ENCODE measurements at places on chromosomes 1 and 21.

DNA sequence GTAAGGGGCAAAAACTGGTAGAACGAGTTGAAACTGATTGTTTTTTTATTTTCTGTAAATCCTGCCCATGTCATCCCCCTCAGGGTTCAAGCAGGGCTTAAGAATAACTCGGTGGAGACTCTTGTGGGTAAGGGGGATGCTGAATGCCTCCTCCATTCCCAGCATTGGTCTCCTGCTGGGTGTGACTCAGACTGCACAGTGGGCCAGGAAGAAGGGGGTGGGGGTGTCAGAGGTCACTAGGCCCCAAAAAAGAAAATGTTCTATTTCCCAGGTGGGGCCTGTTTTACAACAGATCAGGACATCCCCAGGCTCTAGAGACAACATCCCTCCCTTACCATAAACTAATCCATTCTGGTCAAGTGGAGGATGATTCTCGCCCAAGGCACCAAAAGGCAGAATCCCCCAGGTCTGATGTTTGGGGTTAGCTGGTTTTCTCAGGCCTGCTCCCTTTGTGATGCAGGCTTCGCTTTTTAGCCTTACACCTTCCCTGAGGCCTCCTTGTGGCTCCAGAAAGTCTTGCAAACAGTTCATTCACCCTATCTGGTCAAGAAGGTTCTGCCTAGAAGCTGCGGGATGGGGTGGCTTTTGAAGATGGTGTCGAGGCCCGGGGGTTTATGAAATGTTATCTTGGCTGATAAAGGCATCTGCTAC lies 10.7 kb upstream of the GRHL3 start:
- no peak for DNase-seq

DNA sequence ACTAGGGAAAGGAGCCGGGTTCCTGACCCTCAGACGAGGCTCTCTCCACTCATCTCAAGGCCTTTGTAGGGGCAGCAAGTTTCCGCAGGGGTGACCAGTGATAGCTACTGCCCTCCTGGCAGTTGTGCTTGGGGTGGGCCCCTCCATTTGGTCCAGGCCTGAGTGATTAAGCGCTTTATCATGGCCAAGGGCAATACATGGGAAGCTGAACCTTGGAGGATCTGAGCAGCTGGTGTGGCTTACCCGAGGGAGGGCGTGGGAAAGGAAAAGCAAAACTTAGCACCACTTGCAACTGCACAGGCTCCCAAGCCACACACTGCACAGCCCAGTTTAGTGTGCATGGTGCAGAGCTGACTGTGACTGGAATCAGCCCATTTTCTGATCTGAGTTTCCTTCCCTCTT lies 47.8 kb downstream of the GADD45A start:
- DNase-seq: no peak

- DNase-seq: no peak
Observed at GRCh38 chr1:37905727-37906126, 41.1 kb downstream of the INPP5B start.

DNA sequence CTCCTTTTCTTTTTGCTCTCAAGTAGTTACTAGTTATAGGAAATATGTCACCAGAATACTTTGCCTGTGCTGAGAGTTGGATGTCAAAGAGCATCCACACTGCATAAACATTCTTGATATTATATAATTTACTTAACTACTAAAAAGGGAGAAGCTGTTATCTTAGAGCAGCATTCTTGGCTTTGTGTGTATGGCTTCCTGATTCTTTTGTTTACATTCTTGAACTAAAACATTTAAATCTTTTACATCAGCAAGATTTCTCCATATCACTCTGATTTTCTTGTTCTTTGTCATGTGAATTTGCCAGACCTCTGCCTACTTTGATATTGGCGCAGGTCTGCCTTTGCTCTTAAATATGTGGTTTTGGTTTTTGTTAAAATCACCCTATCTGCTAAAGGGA lies 48.8 kb downstream of the SUCO start:
- DNase-seq: no peak

DNA sequence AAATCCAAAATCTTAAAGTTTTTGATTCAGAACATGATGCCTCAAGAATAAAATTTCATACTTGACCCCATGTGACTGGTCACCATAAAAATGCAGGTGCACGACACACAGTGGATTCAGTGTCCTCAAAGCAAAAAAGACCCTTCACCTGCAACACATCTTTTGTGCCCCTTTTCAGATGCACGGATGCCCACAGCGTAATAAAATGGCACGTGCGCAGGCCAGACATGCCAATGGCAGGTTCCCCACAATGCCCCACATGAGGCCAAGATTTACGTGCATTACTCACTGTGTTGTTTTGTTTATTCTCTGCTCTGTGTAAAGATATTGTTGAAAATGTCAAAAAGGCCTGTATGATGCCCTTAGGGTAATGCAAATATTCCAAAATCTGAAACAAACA lies 9.3 kb downstream of the KCNA10 start:
- DNase-seq: no peak

DNA sequence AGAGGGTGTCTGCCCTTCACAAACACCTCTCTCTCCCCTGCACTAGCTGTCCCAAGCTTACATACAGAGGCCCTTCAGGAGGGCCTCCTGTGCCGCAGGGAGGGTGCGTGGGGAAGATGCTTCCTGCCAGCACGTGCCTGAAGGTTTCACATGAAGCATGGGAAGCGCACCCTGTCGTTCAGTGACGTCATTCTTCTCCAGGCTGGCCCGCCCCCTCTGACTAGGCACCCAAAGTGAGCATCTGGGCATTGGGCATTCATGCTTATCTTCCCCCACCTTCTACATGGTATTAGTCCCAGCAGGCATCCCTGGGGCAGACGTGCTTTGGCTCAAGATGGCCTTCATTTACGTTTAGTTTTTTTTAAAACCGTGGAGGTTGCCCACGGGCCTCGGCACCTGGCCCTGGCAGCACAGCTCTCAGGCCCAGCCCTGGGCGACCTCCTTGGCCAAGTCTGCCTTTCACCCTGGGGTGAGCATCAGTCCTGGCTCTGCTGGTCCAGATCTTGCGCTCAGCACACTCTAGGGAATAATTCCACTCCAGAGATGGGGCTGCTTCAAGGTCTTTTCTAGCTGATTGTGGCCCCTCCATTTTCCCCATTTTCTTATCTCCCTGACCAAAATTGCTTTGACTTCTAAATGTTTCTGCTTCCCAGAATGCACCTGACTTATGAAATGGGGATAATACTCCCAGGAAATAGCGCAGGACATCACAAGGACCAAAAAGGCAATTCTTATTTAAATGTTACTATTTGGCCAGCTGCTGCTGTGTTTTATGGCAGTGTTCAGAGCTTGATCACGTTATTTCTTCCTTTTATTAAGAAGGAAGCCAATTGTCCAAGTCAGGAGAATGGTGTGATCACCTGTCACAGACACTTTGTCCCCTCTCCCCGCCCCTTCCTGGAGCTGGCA lies 6.1 kb downstream of the NPPA start:
- no peak for DNase-seq

GRCh38 chr21:44405948-44406872 lies 49.1 kb upstream of the LRRC3 start:
- DNase-seq: no peak

GRCh38 chr1:183630748-183631147 lies 4.8 kb downstream of the ARPC5 start:
- no peak for DNase-seq

DNA sequence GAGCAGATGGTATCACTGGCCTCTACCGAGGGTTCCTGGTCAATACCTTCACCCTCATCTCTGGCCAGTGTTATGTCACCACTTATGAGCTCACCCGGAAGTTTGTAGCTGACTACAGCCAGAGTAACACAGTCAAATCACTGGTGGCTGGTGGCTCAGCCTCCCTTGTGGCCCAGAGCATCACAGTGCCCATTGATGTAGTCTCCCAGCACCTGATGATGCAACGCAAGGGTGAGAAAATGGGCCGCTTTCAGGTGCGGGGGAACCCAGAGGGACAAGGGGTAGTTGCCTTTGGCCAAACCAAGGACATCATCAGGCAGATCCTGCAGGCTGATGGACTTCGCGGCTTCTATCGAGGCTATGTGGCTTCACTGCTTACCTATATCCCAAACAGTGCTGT lies 6.1 kb downstream of the SLC25A44 start:
- no peak for DNase-seq

DNA sequence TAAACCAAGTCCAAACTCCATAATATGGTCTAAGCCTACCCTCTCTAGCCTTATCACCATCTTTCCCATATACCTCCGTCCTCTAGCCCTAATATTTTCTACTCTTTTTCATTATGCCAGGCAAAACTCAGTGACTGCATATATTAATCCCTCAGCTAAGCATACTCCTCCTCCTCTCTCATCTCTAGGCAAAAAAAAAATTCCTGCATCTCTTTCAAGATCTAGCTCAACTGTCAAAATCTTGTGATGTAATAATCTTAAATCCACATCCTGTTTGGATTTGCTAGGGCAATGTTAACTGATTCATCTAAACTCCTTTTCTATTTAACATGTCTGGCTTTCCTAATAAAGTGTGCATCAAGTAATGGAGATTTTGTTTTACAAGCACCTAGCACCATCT lies 20.4 kb downstream of the PRPF38A start:
- no peak for DNase-seq

GRCh38 chr1:204567071-204567470 lies 50.9 kb downstream of the MDM4 start:
- no peak for DNase-seq

DNA sequence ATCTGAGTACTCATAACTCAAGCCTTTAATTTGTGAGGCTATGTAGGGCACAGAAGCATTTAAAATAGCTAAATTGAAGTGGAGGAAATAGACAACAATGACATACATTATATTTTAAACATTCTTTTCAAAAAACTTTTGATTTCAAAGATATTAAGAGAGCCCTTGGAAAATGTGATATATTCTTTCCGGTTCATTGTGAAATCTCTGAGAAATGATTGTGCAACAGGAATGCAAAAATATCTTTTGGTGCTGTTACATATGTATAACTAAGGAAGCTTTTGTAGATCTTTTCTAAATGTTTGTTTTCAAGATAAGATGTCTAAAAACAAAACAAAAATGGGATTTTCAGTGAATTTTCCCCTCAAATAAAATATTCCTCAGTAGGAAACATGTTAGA lies 185.2 kb downstream of the LEPR start:
- DNase-seq: no peak

- no peak for DNase-seq
Observed at GRCh38 chr1:203325418-203326091, 20.2 kb downstream of the BTG2 start.

GRCh38 chr1:30764939-30765555 lies 7.5 kb upstream of the LAPTM5 start:
- DNase-seq: no peak

GRCh38 chr1:41653574-41653973 lies 169.1 kb upstream of the EDN2 start:
- no peak for DNase-seq

DNA sequence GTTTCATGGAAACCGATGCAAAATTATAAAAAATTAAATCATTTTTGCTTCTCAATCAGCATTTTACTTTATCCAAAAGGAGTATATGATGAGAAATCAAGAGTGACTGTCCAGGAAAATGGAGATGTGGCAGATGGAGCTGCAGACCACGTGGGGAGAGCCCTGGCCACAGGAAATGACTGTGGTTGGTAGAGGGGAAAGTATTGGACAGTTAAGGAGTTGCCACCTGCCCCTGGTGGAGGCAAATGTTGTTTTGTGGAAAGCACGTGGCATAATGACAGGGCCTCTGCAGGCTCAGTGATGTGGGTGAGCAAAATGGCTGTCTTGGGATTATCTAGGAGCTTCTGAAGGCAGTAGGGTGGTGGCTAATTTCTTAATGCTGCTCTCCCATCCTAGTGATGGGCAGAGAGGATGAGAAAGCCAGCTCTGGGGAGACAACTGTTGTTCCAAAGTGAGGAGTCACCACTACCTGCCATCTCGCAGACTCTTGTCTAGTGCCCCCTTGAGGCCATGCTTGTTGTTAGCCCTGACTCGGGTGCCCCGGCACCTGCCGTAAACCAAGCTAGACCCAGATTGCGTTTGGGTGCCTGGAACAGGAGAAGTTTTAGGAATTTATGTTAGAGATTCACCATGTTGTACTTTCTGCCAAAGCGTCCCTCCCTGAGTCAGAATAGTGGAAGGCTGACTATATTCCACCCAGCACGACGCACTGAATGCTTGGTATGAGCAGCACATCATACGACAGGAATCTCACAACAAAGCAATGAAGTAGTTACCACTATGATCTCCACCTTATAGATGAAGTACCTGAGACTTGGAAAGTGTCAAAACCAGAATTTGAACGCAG lies 144.0 kb downstream of the ROR1 start:
- no peak for DNase-seq

DNA sequence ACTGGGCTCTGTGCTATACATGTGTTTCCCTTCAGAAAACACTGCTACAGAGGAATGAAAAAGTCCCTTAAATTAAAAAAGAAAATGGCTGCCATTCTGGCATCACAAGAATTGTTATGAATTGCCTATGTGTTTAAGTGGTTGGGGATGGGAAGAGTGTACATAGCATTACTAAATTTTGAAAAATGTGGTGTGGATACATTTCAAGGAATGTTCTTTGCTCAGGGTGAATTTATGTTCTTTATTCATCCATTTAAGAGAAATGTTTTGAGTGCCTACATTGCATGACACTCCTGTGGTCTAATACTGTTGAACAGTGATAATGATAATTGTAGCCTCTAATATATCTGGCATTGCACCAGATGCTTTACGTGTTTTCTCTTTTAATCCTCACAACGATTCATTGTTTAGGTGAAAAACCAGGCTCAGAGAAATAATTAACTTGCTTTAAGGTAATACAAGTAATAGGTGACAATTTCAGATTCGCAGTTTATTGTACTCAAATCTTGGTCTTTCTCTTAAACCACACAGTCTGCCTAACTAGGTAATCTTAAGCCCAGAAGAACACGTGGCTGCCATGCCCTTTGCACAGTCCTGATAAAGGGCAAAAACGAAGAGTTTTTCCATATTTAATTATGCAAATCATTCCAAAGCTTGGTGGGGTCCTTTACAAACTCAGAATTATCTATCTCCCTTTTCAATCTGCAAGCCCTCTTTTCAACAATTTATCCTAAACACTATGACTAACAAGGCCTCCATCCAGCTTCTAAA lies 31.5 kb downstream of the DPT start:
- no peak for DNase-seq

- DNase-seq: no peak
Observed at GRCh38 chr1:230303069-230303468, 123.1 kb downstream of the PGBD5 start.

DNA sequence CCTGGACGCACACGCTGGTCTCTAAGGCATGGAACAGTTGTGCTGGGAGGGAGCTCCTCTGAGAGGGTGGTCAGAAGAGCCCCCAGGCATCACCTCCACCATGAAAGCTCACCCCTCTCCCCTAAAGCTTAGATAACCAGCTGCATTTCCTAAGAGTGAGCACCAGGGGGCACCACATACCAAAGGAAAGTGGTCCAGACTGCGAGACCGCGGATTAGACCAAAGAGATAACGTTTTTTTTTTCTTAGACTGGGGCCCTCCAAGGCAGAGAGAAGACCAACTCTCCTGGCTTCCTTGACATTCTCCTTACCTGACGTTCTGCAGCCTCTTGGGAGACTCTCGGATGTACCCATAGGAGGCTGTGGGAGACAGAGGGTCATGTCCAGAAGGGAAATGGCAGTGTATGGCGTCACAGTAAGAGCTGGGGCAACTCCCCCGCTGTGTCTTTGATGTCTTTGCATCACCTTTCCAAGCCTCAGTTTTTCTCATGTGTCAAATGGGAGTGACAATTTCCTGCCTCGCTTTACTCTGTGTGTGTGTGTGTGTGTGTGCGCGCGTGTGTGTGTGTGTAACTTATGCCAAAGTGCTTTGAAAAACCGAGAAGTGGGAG lies 12.3 kb upstream of the IFNLR1 start:
- DNase-seq: peak; percentile 48
